Stimulated activated CD4-positive, alpha-beta T cell treated with anti-CD3 and anti-CD28 coated beads, Interleukin-1b, Interleukin-23, amount 100 ng/mL, for 1 hour (primary cell): ENCODE measurements at places on chromosomes 5 and 9.

DNA sequence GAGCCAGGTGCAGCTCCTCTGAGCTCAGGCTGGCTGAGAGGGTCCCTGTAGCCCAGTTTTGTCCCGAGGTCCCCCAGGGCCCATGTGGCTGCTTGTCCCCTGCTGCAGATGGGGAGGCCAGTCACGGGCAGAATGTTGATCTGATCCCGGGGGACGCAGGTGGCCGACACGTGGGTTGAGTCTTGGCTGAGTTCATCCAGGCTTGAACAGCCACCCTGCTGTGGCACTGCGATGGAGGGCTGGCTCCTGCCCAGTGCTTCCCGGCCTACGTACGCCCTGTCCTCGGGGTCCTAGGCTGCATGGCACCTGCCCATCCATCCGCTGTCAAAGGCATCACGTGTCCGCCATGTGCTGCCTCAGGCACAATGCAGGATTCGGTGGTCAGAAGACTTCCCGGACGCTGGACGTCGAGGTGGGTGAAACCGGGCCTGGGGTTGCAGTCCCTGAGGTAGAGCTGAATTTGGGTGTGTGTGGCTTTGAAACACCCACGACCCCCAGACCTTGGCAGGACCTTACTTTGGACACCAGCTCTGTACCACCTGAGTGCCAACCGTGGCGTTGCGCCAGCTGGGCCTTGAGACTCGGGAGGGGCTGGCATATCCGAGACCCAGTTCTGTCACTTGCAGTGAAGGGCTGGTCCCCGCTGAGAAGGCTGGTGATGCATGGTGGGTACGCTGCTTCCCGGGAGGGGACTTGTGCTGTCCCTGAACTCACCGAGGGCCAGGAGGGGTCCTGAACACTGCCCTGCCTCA lies 22.3 kb downstream of the RXRA start:
- DNase-seq, result no peak

DNA sequence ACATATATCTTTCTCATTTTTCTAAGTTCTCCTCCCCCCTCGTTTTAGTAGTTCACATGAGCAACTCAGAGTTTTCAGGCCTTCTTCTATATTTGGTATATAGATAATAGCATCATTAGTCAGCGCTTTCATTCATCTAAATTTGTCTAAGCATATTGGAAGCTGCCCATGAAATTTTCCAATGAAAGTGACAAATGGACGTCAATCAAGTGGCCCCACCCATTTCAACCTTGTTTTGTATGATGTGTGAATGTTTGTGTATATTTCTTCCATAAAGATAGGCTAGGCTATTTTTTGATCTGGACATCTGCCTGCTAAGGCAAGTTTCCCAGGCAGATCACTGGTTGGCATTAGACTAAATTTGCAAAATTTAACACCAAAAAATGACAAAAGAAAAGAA lies 104.0 kb upstream of the SSBP2 start:
- no peak for DNase-seq

GRCh38 chr5:45411971-45412612 lies 284.1 kb downstream of the HCN1 start:
- no peak for DNase-seq

- peak; percentile 22 for DNase-seq
These were observed 35.2 kb upstream of the IL7R start for GRCh38 chr5:35821513-35821912.

DNA sequence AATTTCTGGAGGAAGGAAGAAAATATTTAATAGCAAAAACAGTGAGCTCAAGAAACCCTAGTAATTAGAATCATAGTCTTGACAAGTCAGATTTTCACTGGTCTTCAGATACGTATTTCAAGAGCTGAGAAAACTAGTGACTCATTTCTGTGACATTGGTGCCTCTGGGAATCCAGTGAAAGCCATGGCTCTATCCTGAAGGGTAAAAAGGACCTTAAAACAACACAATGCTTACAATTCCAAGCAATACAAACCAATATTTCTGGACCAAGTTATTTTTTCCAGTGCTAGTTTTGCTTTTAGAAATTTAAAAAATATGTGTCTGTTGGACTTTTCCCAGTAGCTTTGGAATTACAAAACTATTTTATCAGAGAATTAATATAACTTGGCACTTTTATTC lies 140.3 kb downstream of the LPAR1 start:
- DNase-seq, result no peak

DNA sequence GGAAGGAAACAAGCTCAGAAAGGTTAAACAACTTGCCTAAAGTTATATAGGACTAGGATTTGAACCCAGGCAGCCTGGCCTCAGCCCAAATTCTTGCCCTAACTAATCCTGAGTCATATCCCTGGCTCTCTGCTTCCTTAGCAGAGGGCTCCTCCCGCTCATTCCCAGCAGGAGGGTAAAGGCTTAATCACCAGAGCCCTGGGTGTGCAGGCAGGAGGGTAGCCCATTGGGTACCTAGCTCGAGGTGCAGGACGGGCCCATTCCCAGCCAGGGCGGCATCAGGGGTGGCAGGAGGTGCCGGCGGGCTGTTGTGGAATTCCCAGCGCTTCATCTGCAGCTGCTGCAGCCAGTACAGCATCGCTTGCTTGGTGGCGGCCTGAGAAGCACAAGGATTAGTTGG lies 3.9 kb downstream of the TBC1D2 start:
- no peak for DNase-seq

DNA sequence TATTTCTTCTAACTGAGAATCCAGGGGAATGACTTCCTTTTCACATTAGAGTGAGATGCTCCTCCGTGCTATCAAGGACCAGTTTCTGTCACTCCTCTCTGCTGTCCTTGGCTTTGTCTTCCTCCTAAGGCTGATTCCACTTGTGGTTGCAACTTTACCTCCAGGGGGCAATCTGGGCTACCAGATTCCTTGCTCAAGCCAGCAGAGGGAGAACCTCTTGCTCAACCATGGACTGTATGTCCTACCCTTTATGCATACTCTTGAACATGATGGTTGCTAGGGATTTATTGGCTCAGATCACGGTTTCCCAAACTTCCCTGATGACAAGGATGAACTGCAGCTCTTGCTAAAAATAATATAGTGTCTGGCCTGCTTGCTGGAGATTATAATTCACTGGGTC lies 24.0 kb downstream of the NNT start:
- DNase-seq, result no peak

- DNase-seq, result no peak
These were observed 13.5 kb upstream of the AHRR start for GRCh38 chr5:307794-308579.

GRCh38 chr5:351921-352245 lies 30.4 kb downstream of the AHRR start:
- no peak for DNase-seq

GRCh38 chr5:72860499-72860898 lies 44.0 kb downstream of the TNPO1 start:
- no peak for DNase-seq

GRCh38 chr5:134600600-134600999 lies 32.0 kb downstream of the SAR1B start:
- no peak for DNase-seq

DNA sequence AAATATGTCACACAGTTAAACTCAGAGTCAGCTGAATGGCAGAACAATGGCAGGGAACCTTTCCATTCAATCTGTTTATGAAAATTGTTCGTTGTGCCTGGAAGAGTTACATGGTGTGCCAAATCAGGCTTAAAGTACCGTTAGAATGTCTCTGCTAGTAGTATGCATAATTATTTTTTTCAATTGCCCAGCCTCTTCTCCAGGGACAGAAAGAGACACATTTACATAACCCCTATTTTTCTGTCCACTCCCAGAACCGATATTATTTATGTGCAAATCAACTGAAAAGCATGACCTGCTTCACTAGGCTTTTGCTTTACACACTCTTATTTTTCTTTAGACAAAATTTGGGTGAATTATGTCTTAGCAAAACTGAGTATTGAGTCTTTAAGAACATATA lies 459.1 kb downstream of the EFNA5 start:
- no peak for DNase-seq

DNA sequence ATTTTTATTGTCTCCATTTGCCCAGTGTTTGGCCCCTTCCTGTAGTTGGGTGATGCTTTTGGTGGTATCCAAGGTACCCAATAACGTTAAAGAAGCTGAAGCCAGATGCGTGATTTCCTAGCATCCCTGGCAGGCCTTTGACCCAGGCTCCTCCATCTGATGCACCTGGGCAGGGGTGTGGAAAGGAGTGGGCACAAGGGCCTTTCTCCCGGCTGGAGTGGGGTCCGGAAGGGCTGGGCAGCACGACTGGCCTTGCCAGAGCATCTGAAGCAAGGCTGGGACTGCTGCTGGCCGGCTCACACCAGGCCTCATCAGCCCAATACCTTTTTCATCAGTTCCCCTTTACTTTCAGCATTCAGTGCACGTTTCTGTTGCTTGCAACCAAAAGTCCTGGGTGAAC lies 220.2 kb downstream of the FANCC start:
- DNase-seq, result no peak

GRCh38 chr9:111743275-111743674 lies 51.5 kb downstream of the SHOC1 start:
- DNase-seq, result no peak

DNA sequence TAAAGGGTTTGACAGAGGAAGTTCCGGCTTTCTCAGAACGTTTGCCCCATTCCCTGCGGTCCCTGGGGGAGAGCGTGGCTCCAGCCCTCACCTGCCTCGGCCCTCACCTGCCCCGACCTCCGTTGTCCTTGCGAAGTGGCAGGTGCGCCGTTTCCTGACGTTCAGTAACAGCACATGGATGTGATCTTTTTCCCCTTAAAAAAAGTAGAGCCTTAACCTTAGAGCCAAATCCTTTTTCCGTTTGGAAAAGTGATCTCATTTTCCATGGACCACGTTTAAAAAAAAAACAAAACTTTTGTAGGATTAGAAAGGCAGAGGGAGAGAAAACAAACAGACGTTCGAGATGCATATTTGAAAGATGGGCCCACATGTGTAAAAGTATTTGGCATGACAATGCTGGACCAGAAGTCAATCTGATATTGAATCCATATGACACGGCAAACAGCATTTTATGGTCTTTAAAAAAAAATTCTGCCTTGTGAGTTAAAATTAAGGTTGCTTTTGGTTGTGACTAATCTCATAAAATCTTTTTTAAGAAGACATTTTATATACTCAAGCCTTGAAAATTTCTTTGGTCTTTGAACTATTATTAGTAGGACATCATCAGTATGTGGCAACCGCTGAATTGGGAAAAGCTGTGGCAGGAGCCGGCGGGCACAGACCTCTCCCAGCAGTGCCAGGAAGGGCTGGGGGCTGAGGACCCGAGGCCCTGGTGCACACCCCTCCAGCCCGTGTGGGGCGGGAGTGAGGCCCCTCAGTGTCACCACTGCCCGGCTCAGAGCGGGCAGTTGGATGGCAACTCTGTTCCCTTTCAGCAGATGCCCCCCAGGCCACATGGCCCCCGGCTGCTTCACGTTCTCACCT lies 42.5 kb upstream of the EXOC3 start:
- no peak for DNase-seq

DNA sequence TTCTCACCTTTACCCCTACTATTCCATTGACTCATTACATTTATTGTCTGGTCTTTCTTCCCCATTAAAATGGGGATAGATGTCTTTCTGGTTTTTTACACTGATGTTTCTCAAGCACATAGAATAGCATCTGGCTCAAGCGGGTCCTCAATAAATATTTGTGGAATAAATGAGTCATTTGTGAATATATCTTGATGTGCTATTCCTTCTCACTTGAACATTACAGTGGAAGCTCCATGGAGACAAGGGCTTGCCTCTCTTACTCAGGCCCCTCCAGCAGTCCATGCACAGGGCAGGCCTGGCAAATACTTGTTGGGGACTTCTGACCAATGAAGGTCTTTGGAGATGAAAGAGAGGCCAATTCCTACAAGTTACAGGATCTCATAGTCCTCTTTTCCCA lies 151.7 kb upstream of the TAS2R1 start:
- DNase-seq, result no peak

GRCh38 chr5:17769277-17769676 lies 135.0 kb downstream of the TAF11L14 start:
- DNase-seq, result no peak

DNA sequence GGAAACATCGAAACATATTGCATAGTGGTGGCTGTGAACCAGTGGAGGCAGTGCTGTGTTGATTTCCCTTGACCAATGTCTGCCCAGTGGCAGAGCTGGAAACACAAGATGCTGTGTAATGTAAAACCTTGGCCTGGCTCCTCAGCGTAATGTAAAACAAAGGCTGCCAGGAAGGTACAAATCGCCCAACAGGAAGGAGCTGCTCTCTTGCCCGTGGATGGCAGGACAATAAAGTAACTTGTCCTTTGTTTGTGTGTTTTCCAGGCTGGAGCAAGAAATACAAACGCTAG lies 143.4 kb downstream of the PALM2AKAP2 start:
- DNase-seq, result no peak

- DNase-seq, result no peak
These were observed 1058.5 kb upstream of the DMAC1 start for GRCh38 chr9:8857926-8858595.

GRCh38 chr5:3537942-3538341 lies 57.7 kb upstream of the IRX1 start:
- no peak for DNase-seq

DNA sequence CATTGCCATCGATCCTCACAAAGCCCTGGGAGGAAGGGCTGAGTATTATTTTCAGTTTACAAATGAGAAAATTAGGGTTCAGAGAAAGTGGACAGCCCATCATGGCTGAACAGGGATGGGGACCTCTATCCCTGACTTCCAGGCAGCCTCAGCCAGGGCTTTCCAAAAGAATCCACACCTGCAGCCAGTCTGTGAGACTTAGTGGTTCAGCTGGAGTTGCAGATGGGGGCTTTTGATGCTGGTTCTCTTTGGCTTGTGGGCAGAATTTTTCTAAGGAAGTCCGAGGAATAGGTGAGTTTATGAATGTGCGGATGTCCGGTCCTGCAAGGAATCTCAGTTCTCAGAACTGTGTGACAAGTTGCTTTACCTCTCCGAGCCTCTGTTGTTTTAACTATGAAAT lies 138.1 kb downstream of the RGS3 start:
- no peak for DNase-seq

DNA sequence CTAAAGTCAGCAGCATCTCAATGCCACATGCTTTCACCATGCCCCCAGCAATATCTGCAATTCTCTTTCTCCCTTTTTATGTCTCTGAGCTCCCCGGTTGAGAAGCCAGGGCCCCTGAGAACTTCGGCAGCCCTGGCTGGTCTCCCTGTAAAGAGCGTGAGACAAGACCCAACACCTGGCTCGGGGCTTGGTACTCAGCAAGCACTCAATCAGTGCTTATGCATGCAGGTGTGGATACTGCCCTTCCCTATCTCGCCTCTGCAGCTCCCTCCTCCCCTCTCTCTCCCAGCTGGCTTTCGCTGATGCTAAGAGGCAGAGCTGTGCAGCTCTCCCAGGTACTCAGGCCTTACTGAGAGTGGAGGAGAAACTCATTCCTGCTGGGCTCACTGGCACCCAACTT lies 41.7 kb upstream of the AKNA start:
- no peak for DNase-seq

DNA sequence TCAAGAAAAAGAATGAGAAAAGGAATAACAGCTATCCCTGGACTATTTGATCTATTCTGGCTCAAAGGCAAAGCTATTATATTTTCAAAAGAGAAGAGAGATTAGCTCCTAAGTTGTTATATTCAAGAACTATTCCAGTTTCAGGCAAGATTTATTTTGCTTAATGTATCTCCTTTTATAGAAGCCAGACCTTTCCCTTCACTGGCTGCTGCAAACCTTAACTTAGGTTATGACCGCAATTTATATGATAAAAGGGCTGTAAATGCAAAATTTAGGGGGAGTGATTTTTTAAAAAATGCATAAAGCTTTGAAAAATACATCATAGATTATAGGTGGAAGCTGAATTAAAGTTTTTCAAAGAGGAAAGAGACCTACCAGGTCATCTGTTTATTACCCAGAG lies 97.8 kb downstream of the FBXL7 start:
- no peak for DNase-seq
